Activated T-helper 1 cell treated with Interleukin-2 at 50 U/mL for 16 hours (primary cell): ENCODE measurements at places on chromosomes 2 and 18.

DNA sequence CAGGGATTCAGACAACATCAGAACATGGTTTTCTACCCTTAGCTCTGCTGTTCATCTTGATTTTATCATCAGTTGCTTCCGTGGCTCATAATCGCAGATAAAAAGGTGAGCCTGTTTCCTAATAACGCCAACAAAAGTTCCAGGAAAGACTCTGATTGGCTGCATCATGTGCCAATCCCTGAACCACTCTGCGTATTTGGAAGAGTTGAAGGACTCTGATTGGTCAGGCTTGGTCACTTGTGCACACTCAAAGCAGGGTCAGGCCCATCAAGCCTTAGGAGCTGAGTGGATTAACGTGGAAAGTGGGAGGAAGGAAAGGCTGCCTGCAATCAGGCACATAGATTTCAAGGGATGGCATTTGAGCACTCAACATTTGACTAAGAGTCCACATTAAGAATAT, 11.4 kb downstream of the TXNDC2 start:
- no peak for DNase-seq

DNA sequence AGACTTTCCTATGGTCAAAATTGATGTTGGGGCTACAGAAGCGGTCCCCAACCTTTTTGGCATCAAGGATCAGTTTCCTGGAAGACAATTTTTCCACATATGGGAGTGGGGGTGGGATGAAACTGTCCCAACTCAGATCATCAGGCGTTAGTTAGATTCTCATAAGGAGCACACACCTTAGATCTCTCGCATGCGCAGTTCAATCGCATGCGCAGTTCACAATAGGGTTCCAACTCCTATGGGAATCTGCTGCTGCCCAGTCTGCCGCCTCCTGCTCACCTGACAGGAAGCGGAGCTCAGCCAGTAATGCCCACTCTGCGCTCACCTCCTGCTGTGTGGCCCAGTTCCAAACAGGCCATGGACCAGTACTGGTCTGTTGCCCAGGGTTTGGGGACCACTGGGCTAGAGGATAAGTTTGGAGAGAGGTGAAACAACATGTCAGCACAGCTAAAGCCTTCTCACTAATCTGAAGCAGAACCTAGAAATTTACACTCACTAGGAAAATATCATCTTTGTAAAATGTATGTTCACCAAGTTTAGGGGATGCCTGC, 410.8 kb upstream of the ZNF804A start:
- no peak for DNase-seq

DNA sequence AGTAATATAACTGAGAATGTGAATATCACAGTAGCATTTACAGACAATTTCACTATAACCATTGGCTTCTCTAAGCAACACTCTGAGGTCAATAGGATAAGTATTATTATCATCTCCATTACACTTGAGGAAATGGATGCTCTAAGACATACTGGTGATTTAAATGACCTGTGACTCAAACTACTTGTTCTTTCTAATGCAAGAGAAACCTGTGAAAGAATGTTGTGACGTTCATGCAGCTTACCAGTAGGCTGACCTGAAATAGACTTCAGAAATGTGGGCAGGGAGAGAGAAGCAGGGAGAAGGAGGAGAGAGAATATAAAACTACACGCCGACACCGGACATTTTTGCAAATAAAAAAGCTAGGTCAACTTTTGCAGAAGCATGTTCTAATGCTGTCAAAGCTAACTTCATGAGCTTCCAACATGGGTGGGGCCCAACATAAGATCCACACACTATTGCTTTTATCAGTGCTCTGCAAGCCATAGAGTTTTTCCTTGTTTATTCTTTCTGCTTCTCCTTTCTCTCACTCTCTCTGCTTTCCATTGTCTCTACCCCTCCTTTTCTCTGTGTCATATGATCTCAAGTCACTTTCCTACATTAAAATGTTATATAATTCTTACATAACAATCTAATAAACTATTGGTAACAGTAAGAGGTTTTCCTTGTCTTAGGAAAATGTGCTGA, 217.6 kb upstream of the FN1 start:
- DNase-seq, result no peak

GRCh38 chr2:37652199-37652640, 19.2 kb downstream of the CDC42EP3 start:
- no peak for DNase-seq
